ENCODE measurements at places on chromosomes 13 and 19. TPM values are rescaled to one million over a fixed set of nuclear protein-coding genes. Genes with fewer than 3 reads are reported as not detected.

Gene HSD17B14
- total RNA-seq = 10.2 TPM

Gene CD177
- not detected for total RNA-seq

Gene MICOS13
- 43.7 TPM for total RNA-seq

Gene IGFL3
- not detected for total RNA-seq

Gene ACP5
- total RNA-seq = 1.6 TPM

Gene EFNB2
- 27.2 TPM for total RNA-seq

Gene TICAM1
- 14.0 TPM for total RNA-seq

Gene USHBP1
- total RNA-seq = 3.5 TPM

Gene MISP3
- 2.7 TPM for total RNA-seq

Gene FGF21
- not detected for total RNA-seq

Gene LHB
- not detected for total RNA-seq

Gene C2CD4C
- 0.54 TPM for total RNA-seq

Gene KIR3DL1
- total RNA-seq = not detected

Gene FAM216B
- total RNA-seq = not detected

Gene ZNF729
- total RNA-seq = not detected

Gene MBD3L2
- total RNA-seq = not detected

Gene SHISA7
- total RNA-seq = not detected

Gene CCDC70
- total RNA-seq = not detected

Gene LAIR1
- 31.2 TPM for total RNA-seq

Gene MAST1
- not detected for total RNA-seq

Gene LILRA1
- total RNA-seq = 3.0 TPM

Gene DKKL1
- total RNA-seq = 0.95 TPM

Gene INSL3
- total RNA-seq = not detected

Gene IZUMO4
- 3.1 TPM for total RNA-seq

Gene SIGLEC5
- 1.4 TPM for total RNA-seq

Gene KIR2DL3
- total RNA-seq = not detected

All from thoracic aorta (tissue), 2 donors.